ENCODE measurements at places on chromosomes 5 and 9.

GRCh38 chr9:119278171-119278570 is 91.1 kb downstream of the BRINP1 start:
- DNase-seq: no peak

GRCh38 chr5:12777342-12777741 is 873.1 kb upstream of the CTNND2 start:
- no peak for DNase-seq

- DNase-seq: no peak
Measured at GRCh38 chr5:37738057-37738691, 101.7 kb downstream of the GDNF start.

DNA sequence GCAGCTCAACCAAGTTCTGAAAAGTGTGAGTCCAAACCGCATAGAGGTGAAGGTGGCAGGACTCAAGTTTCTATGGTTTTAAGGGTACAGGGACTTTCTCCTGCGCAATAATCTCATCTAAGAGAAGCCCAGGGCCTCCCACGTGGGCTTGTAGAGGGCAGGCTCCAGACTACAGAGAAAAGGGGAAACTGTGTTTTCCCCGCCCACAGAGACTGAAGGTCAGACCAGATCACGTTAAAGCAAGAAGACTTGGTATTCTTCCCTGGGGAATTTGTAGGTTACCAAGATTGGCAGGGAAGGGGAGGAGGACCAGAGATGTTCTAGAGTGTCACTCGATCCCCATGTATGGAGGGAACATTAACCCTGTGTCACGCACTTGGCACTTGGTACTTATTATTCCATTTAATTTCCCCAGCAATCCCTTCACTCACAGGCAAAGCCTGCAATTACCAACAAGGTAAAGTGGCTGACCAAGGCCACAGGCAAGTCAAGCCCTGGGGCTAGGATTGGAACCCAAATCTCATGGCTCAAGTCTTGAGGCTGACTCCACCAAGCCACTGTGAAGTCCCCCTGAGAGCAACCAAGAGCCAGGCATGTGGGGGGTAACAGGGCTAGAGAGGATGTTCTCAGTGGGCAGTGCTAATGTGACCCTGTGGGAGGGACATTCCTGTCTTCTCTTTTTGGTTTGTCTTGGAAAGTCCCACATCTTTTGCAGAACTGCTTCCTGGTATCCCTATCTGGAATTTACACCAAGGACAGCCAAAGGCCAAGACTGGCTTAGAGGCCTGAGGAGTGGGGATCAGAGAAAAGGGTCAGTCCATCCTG is 18.3 kb upstream of the NEK6 start:
- no peak for DNase-seq

- DNase-seq: no peak
Measured at GRCh38 chr5:149143470-149143869, 2.2 kb downstream of the ABLIM3 start.

All from T-helper 9 cell (primary cell).